ACHN (cell line): ENCODE measurements at places on chromosomes 12 and 14.

- peak; percentile 41 for DNase-seq
Observed at GRCh38 chr14:102849526-102850379, 72.5 kb downstream of the TRAF3 start.

DNA sequence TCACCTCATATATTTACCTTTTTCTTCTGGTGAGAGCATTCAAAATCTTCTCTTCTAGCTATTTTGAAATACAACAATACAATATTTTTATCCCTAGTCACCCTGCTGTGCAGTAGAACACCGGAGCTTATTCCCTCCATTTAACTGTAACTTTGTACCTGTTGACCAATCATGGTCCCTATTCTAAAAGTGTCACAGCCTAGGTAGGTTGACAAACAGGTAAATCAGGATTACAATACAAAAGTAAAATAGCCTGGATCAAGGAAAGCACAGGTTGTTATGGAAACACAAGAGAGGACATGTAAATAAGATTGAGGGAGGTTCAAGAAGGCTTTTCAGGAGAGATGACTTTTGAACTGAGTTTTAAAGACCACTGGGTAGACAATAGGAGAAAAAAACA, 670.9 kb downstream of the DIO2 start:
- DNase-seq, result no peak

DNA sequence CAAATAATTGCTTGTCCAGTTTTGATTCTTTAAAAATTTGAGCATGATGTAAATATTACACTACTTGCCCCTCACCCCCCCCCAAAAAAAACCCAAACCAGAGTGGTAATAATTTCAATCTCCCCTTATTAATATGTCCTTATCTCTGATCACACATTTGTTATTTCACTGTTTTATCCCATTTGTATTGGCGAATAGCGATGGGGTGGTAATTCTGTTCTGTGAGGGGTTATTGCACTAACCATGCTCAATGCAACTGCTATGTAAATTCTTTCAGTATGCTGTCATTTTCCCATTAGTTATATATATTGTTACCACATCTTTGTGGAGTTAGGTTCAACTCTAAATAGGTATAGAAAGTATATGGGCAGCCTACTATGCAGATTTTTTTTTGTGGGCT, 1.1 kb downstream of the RIMKLB start:
- DNase-seq, result peak; percentile 37

GRCh38 chr12:121423682-121424623, 24.0 kb downstream of the RNF34 start:
- DNase-seq, result no peak

DNA sequence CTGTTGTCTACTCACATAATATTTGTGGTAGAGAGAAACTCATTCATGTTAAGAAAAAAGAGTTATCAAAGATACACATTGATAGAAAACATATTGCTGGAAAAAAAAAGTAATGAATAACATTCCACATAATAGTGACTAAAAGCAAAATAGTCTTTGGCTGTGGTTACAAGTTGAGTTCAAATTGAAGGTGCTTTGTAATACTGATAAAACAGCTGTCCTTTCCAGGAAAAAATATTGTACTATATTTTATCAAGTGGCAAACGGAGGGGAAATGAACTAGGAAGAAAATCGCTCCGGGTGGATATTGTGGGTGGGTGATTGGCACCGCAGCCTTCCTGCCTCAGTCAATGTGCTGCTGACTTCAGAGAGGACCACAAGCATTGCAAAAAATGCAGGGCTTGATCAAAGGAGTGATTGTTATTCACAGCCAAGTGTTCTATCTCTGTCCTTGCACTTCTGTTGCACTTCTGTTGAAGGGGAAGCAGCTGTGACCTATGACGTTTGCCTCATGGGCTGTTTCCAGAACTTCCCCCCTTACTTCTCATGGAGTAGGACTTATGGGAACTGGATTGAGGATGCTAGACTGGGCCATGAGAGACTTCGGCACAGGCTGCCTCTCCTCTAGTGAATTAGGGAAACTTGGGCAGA, 114.4 kb downstream of the VRK1 start:
- DNase-seq, result no peak

- no peak for DNase-seq
Observed at GRCh38 chr12:116624516-116624915, 65.3 kb downstream of the MAP1LC3B2 start.

DNA sequence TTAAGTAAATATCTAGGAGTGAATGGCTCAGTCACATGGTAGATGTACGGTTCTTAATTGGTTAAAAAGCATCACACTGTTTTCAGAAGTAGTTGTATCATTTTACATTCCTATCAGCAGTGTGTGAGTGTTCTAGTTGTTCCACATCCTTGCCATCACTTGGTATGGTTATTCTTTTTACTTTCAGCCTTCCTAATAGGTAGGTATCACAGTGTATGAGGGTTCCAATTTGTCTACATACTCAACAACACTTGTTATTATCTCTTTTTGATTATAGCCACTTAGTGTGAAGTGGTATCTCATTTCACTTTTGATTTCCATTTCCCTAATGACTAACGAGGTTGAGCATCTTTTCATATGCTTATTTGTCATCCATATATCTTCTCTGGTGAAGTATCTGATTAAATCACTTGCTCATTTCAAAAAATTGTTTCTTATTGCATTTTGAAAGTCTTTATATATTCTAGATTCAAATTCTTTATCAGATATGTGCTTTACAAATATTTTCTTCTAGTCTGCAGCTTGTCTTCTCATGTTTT, 3.5 kb upstream of the SPRYD3 start:
- DNase-seq, result no peak
